ENCODE measurements at places on chromosomes 3 and 15. TPM values are rescaled to one million over a fixed set of nuclear protein-coding genes. Genes with fewer than 3 reads are reported as not detected.

GABRR3 gene
- not detected for total RNA-seq

IL5RA gene
- 0.40 TPM for total RNA-seq

GABRB3 gene
- total RNA-seq = 2.7 TPM

GRAMD2A gene
- not detected for total RNA-seq

CATSPER2 gene
- 3.0 TPM for total RNA-seq

ARGFX gene
- total RNA-seq = not detected
